NCI-H2081 (cell line): ENCODE measurements at places on chromosomes 2 and 18.

GRCh38 chr2:128612628-128613027 is 294.0 kb upstream of the HS6ST1 start:
- DNase-seq = no peak

- no peak for DNase-seq
These were observed 19.4 kb upstream of the DGKD start for GRCh38 chr2:233334915-233335314.

- DNase-seq = no peak
These were observed 114.3 kb downstream of the DYM start for GRCh38 chr18:49345931-49346696.

DNA sequence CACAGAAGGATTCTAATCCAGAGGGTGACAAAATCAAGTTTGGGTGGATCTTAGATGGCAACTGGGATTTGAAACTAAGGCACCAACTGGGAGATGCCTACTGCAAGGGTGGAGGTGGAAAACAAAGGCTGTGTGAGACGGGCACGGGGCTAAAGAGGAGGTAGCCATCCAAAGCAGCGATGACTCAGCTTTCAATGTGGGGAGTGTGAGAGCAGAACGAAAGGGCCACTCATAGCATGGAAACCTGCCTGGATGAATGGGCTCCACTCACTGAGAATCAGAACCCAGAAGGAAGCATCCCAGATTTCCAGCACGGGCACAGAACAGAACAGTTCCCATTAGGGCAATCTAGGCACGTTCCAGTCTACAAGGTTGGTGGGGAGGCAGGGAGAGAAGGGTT is 159.5 kb downstream of the COL4A4 start:
- no peak for DNase-seq

- DNase-seq = no peak
These were observed 418.9 kb downstream of the IRS1 start for GRCh38 chr2:226380679-226381078.

GRCh38 chr2:208024091-208024490 is 1.2 kb downstream of the PLEKHM3 start:
- no peak for DNase-seq

DNA sequence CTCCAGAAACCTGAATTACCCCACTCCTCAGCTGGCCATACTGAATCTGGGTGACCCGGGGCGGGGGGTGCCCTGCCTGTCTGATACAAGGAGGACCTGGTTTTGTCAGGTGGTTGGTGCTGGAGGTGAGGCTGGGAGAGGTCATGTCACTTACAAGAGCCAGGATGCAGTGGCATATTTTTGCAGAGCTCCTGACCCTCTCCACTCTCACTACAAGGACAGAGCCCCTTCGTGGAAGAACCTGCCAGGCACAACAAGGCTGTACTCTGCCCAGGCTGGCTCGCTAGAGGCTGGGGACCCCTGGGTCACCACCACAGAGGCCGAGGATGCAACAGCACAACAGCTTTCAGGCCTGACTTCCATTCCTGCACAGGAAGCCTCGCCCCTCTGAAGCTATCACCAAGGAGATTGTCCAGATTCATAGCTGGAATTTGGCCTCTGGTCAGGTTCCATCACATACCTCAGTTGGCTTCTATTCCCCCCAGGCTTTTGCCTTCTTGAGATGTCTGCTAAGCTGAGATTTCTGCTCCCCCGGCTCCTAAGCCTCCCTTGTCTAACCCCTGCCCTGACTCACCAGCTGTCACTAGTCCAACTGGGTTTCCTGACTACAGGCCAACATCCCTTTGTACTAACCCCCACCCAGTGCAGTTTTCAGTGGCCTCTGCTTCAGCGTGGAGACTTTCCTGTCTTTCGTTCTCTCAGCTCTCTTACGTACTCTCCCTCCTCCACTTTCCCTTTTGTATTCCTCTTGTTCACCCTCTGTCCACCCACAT is 132.5 kb upstream of the EPAS1 start:
- no peak for DNase-seq

DNA sequence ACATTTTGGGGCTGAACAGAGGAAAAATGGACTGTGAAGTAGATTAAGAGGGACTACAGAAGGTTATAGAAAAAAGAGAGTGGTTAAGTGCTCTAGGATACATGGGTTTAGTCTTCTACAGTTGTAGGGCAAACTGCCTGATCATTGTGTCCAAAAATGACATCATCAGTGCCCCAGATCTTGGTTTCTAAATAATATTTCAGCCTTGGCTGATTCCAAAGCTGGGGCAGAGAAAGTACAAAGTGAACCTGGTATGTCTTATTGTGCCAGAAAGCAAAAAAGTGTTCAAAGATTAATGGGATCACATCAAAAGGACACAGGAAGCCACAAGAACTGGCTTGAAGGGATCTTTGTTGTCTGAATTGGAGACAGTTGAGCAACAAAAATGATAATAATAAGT is 97.1 kb upstream of the ZNF521 start:
- no peak for DNase-seq
